ENCODE measurements at places on chromosomes 3 and 15. TPM values are rescaled to one million over a fixed set of nuclear protein-coding genes. Genes with fewer than 3 reads are reported as not detected.

The TF gene
- 0.05 TPM for polyA plus RNA-seq

GRCh38 chr15:86328658-86329057, 249.0 kb downstream of the AGBL1 start:
- H3K4me1 ChIP-seq: no peaks in the 10 kb centered on the region
- H3K36me3 ChIP-seq: no peaks in the 10 kb centered on the region
- DNase-seq: no peak
- H3K27ac ChIP-seq: no peak overlapping the region
- H3K4me3 ChIP-seq: no peak overlapping the region

DNA sequence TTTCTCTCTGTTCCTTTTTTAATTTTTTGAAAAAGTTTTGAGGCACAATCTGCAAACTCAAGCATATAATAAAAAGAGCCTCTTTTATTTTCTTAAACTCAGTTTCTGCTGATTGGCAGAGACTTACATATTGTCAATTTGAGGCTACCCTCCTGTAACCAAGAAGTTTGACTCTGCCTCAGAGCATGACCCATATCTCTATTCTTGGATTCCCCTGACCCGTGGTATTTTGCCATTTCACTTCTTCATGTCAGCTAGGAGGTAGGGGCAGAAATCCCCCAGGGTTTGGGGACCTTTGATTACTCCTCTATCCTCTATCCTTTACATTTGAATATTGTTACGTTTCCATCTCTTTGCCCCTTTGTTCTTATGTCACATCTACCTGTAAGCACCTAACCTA, 479.1 kb upstream of the ALCAM start:
- DNase-seq: no peak
- peaks cover 5% of the 10 kb centered on the region for H3K4me1 ChIP-seq
- no peak overlapping the region for H3K4me3 ChIP-seq

The TRPM1 gene
- not detected for polyA plus RNA-seq

DNA sequence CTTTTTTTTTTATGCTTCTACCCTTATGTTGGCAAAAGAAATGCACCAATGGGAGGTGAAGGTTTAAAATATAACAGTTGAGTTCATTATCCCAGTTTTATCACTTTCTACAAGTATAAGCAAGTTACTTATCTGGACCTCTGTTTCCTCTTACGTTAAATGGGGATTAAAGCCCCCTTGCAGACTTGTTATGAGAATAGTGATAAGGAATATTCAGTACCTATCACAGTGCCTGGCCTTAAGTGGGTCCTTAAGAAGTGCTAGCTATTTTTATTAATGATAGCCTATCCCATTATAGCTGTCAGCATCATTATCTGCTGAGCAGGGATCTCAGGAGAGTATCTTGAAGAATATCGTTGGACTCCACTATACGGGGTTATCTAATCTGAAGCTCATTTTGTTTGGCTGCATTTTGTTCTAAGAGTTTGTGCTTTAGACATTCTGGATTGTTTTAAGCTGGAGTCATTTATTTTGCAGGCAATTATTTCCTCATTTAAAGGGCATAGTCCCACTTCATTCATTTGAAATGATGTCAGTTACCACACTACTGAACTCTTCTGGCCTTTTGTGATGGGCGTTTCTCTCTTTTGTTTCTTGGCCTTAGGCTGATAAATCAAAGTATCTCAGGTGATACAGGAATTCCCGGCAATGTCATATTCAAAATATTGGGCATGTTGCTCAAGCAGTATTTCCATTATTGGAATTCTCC, 28.8 kb downstream of the RAB8B start:
- no peaks in the 10 kb centered on the region for H3K27me3 ChIP-seq
- peak overlapping the region; percentile 40 for H3K27ac ChIP-seq
- no peaks in the 10 kb centered on the region for H3K36me3 ChIP-seq
- peaks cover 19% of the 10 kb centered on the region for H3K4me1 ChIP-seq
- DNase-seq: peak; percentile 83

DNA sequence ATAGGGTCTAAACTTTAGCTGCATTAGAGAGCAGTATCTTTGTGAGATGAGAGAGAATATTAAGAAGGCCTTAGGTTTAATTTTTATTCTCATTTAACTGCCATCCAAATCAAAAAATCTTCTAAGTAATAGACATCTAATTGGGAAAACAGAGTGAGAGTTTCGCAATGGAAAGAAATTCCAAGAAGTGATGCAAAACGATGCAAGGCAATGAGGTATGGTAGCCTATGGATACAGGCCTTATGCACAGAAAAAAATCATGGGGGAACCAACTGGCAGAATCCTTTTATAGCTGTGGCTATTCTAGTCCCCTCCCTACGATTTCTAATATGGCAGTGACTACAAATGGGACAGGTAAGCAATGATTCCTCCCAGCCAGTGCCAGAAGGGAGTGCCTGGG, 225.9 kb downstream of the GREM1 start:
- H3K27me3 ChIP-seq: no peaks in the 10 kb centered on the region
- H3K36me3 ChIP-seq: peaks cover 1% of the 10 kb centered on the region
- peaks cover 2% of the 10 kb centered on the region for H3K4me1 ChIP-seq
- H3K4me3 ChIP-seq: no peak overlapping the region
- no peak overlapping the region for H3K27ac ChIP-seq

The AMT gene
- 2.7 TPM for polyA plus RNA-seq

DNA sequence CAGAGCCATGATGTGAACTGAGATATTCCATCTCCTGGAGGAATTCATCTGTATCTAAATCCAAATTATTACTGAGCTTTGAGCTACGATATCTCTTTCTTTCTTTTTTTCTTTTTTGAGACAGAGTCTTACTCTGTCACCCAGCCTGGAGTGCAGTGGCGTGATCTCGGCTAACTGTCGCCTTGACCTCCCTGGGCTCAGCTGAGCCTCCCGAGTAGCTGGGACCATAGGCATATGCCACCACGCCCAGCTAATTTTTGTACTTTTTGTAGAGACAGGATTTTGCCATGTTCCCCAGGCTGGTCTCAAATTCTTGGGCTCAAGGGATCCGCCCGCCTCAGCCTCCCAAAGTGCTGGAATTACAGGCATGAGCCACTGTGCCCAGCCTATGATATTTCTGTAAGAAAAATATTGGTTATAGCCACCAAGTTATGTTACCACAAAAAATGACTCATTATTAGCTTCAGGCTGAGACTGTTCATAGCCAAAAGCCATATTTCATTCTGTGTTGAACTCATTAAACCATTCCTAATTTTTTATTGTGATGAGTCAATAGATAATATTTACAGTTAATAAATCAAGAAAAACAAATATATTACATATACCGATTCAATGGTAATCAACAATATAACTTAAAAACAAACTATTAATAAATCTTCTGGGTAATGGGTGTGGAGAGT, 27.1 kb upstream of the SLC30A4 start:
- H3K27me3 ChIP-seq: no peaks in the 10 kb centered on the region
- no peak overlapping the region for H3K27ac ChIP-seq
- H3K4me1 ChIP-seq: no peaks in the 10 kb centered on the region

GRCh38 chr3:174438501-174439145, 420.5 kb upstream of the NAALADL2 start:
- peak; percentile 38 for DNase-seq
- H3K27me3 ChIP-seq: no peaks in the 10 kb centered on the region
- H3K4me1 ChIP-seq: peaks cover 7% of the 10 kb centered on the region
- H3K4me3 ChIP-seq: peak overlapping the region; percentile 85

- H3K36me3 ChIP-seq: peaks cover 2% of the 10 kb centered on the region
- no peaks in the 10 kb centered on the region for H3K27me3 ChIP-seq
- peaks cover 15% of the 10 kb centered on the region for H3K4me1 ChIP-seq
- H3K27ac ChIP-seq: peak overlapping the region; percentile 98
- peak; percentile 79 for DNase-seq
Measured at GRCh38 chr3:159763602-159764489, 224.8 kb upstream of the IL12A start.

DNA sequence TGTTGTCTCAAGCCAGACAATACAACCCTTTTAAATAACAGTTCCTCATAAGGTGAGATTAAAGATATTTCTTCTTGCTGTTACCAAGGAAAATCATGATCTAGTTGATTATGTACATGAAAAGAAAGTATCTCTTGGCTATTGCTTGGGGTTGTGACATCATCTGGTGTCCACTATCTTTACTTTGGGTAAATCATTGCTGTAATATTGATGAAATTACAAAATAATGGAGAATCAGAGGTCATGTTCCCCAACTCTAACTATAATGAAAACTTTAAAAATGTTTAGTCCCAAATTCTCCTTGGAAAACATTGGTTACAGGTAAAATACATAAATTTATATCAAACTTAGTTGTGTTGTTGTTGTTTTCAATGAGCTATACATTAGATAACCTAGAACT, 142.2 kb downstream of the ARPP21 start:
- H3K4me1 ChIP-seq: no peaks in the 10 kb centered on the region
- DNase-seq: no peak
- no peak overlapping the region for H3K27ac ChIP-seq
- no peaks in the 10 kb centered on the region for H3K36me3 ChIP-seq

DNA sequence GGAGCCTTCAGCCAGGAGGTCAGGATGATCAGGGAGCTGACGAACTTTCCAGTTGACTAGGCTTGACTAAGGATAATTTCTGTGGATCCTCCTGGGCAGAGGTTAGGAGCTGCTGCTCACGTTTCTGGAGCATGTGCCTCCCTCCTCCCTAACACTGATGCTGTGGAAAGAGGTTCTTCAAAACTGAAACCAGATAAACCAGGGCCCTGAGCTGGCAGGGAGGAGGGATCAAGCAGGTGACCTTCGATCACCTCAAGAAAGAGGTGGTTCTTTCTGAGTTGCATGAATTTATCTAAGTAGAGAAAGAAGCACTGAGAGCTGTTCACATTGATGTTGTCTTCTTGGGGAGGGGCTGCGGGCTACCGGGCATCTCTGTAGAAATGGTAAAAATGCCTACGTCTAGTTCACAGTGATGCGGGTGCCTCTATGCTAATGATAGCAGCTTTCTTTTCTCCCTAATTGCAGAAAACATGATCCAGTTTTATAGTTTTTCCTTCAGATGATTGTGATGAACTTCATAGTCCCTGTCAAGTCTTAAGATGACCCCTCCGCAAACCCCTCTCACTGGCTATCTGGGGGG, 332.7 kb upstream of the LRRFIP2 start:
- no peak overlapping the region for H3K27ac ChIP-seq
- no peak for DNase-seq
- H3K4me3 ChIP-seq: no peak overlapping the region
- H3K4me1 ChIP-seq: no peaks in the 10 kb centered on the region
- no peaks in the 10 kb centered on the region for H3K36me3 ChIP-seq

The PLA2G4B gene
- polyA plus RNA-seq: 1.2 TPM

DNA sequence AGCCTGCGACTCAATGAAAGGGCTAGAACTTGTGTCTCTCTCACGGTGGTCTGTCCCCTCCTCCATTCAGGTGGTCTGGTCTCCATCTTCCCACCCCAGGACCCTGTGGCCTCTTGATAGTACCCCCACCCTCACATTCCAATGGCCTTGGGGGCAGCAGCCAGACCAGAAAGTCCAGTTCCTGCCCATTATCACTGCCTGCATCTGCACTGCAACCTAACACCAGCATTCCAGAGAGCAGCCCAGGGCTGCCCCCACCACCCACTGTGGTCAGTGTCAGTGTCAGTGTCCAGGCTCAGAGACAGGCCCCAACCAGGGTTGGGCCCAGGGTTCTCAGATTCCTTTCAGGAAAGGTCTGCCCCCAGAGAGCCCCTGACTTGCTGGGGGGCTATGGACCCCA, 12.6 kb downstream of the IGDCC3 start:
- no peak overlapping the region for H3K4me3 ChIP-seq
- no peaks in the 10 kb centered on the region for H3K36me3 ChIP-seq
- no peak for DNase-seq
- no peak overlapping the region for H3K27ac ChIP-seq
- H3K4me1 ChIP-seq: no peaks in the 10 kb centered on the region

DNA sequence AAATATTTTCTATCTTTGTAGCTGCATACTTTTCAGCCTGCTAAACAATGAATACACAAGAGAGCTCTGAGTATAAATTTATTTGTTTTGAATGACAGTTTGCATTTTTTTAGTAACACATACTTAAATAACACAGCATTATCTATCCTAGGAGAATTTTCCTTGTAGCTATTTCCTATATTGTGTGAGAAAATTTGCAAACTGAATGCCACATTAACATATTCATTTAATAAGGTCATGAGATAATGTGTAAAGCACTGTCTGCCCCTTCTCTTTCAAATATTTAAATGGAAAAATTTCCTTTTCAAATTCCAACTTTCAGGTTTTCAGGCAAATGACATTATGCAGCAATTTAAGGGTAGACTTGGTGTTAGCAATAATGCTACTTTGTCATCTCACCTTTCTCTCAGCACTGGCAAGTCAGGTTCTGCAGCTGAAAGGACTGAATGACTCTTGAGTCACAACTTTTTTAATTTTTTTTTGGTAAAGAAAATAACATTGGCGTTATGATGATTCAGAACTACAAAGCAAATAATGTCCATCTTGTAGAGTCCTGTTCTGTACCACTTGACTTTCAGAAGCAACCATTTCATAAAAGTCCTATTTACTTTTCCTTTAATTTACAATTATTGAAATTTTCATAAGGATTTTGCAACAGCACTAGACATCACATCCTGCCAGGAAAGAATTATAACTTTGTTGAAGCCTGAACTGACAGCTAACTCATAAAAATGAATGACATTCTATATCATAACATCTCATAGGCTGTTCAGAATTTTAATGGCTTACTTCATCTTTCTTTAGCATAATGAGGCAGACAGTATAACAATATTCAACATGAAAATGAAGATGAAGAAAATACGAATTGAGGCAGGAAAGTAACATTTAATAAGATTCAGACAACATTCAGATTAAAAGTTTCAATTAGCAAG, 681.6 kb upstream of the SEMA6D start:
- H3K27me3 ChIP-seq: no peaks in the 10 kb centered on the region
- no peak for DNase-seq
- H3K4me3 ChIP-seq: no peak overlapping the region
- no peak overlapping the region for H3K27ac ChIP-seq
- no peaks in the 10 kb centered on the region for H3K4me1 ChIP-seq

DNA sequence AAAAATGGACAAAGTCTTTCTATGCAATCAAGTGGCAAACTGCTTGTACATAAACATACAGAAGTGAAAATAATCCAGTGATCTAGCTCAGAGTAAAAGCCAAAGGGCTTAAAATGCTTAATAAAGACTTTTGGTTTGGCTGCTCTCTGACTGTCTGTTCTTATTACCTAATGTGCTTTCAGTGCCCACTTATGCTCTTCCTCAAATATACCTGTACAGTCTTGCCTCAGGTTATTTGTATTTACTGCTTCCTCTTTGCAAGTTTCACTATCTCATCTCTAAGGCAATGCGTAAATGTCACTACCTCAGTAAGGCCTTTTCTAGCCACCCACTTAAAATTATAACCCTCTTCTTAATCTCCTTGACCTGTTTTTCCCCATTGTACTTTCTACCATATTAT, 171.8 kb downstream of the EPHA6 start:
- H3K4me3 ChIP-seq: no peak overlapping the region
- no peaks in the 10 kb centered on the region for H3K36me3 ChIP-seq
- H3K4me1 ChIP-seq: no peaks in the 10 kb centered on the region
- H3K27ac ChIP-seq: no peak overlapping the region
- no peak for DNase-seq
- no peaks in the 10 kb centered on the region for H3K27me3 ChIP-seq

GRCh38 chr3:119184796-119185570, 11.6 kb downstream of the UPK1B start:
- peak; percentile 93 for DNase-seq
- H3K4me3 ChIP-seq: no peak overlapping the region
- no peaks in the 10 kb centered on the region for H3K27me3 ChIP-seq
- H3K4me1 ChIP-seq: no peaks in the 10 kb centered on the region
- no peaks in the 10 kb centered on the region for H3K36me3 ChIP-seq

Data from fibroblast of lung (primary cell).